Prostate gland (tissue), 2 donors: ENCODE measurements at places on chromosomes 1 and 21.
A peak's percentile ranks its signal among the peaks of the same experiment; 100 is the strongest.

- DNase-seq = no peak
- no peaks in the 10 kb centered on the region for H3K27me3 ChIP-seq
- H3K4me1 ChIP-seq = no peaks in the 10 kb centered on the region
- no peak overlapping the region for H3K4me3 ChIP-seq
- peaks cover 5% of the 10 kb centered on the region for H3K36me3 ChIP-seq
Observed at GRCh38 chr1:147287133-147287865, 44.8 kb downstream of the CHD1L start.

GRCh38 chr1:193592317-193592716 is 405.9 kb upstream of the B3GALT2 start:
- no peaks in the 10 kb centered on the region for H3K4me1 ChIP-seq
- no peak overlapping the region for H3K27ac ChIP-seq
- DNase-seq = no peak

- no peak for DNase-seq
- no peak overlapping the region for H3K4me3 ChIP-seq
- H3K36me3 ChIP-seq = no peaks in the 10 kb centered on the region
- no peaks in the 10 kb centered on the region for H3K27me3 ChIP-seq
- peak overlapping the region; percentile 1 for H3K27ac ChIP-seq
Observed at GRCh38 chr1:24727501-24728216, 17.6 kb upstream of the CLIC4 start.

GRCh38 chr1:42788021-42788420 is 3.2 kb downstream of the TMEM269 start:
- H3K36me3 ChIP-seq = no peaks in the 10 kb centered on the region
- H3K4me3 ChIP-seq = no peak overlapping the region
- DNase-seq = no peak

DNA sequence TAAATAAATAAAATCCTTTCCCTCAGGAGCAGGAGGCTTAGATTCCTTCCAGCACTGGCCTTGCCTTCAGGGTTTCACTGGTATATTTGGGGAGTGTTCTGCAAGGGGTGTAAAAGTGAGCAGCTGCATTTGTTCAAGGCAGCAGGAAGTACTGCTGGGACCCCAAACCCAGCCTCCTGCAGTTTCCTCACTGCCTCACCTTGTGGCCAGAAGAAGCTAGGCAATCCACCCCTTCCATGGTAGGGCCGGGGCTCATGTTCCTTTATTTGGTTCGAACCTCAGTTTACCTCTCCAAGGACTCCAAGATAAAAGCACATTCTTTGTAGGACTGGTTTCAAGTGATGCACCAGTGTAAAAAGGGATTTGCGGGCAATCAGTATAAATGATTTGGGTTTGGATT is 21.0 kb upstream of the CFAP126 start:
- no peaks in the 10 kb centered on the region for H3K4me1 ChIP-seq
